ENCODE measurements at places on chromosomes 2 and 18.

GRCh38 chr2:29322011-29322410, 206.8 kb downstream of the CLIP4 start:
- no peak for DNase-seq

DNA sequence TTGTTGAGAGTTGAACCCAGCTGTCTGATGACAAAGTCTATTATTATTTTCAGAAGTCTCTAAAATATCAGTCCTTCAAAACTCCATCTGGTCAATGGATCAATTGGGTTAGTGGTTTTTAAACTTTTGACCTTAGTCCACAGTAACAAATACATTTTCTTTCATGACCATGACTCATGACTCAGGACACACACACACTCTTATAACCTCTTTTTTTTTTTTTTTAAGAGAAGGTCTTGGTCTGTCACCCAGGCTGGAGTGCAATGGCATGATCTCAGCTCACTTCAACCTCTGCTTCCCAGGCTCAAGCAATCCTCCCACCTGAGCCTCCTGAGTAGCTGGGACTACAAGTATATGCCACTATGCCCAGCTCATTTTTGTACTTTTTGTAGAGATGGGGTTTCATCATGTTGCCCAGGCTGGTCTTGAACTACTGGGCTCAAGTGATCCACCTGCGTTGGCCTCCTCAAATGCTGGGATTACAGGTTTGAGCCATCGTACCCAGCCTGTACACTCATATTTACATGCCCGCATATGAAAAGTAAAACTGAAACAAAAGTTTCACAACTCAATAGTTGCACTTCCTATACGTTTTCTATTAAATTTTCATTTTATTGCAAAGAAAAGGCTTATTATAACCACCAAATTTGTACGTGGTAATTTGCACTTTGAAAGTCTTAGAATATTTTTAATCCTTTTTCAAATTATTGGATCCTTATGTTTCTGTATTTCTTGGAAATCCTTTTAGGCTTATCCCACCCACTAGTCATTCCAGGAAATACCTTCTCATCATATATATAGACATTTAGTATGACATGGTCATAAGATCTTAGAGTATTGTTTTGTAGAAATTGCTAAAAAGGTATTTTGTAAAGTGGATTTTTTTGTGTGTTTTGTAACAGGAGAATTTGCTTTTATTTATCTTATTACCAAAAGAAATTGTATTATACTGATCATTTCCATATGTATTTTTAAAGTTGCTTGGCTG, 199.0 kb downstream of the LPIN1 start:
- no peak for DNase-seq

DNA sequence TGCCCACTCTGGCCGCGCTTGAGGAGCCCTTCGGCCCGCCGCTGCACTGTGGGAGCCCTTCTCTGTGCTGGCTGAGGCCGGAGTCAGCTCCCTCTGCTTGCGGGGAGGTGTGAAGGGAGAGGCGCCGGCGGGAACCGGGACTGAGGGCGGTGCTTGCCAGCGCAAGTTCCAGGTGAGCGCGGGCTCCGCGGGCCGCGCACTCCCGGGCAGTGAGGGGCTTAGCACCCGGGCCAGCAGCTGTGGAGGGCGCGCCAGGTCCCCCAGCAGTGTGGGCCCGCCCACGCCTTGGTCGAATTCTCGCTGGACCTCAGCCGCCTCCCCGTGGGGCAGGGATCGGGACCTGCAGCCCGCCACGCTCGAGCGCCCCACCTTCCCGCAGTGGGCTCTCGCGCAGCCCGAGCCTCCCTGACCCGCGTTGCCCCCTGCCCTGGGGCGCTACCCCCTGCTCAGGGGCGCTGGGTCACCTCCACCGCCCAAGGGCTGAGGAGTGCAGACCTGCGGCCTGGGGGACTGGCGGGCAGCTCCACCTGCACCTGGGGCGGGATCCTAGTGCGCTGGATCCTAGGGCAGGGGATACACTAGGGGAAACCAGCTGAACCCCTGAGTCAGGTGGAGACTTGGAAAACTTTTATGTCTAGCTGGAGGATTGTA, 97.3 kb downstream of the CD8B2 start:
- DNase-seq, result no peak

DNA sequence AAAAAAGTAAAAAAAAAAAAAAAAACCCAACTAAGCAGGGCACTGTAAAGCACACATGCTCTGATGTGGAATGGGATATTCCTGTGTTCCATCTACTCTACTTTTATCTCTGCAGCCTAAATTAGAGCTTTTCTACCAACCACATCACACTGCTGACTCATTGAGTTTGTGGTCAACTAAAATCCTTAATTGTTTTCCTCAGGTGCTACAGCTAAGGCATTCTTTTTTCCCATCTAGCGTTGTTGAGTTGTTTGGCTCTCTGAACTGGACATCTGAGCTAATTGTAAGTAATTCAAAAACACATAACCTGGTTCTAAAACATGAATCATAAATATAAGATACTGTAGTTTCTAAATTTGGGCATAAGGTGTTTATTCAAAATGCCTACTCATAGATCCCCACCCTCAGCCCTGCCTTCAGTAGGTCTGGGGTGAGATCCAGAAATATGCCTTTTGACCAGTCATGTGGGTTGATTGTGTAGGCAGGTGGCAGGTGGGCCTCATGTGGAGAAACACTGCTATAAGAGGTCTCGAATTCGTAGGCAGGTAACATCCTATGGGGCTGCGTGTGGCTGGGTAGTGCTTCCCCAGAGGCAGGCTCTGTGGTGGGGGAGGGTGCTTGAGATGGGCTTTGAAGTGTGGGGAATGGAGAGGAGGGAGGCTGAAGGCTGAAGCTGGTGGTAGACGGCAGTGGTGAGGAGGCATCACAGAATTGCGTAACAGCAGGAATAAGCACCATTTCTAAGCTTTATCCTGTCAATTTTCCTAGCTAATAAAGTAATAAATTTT, 27.2 kb downstream of the ANKRD29 start:
- no peak for DNase-seq

DNA sequence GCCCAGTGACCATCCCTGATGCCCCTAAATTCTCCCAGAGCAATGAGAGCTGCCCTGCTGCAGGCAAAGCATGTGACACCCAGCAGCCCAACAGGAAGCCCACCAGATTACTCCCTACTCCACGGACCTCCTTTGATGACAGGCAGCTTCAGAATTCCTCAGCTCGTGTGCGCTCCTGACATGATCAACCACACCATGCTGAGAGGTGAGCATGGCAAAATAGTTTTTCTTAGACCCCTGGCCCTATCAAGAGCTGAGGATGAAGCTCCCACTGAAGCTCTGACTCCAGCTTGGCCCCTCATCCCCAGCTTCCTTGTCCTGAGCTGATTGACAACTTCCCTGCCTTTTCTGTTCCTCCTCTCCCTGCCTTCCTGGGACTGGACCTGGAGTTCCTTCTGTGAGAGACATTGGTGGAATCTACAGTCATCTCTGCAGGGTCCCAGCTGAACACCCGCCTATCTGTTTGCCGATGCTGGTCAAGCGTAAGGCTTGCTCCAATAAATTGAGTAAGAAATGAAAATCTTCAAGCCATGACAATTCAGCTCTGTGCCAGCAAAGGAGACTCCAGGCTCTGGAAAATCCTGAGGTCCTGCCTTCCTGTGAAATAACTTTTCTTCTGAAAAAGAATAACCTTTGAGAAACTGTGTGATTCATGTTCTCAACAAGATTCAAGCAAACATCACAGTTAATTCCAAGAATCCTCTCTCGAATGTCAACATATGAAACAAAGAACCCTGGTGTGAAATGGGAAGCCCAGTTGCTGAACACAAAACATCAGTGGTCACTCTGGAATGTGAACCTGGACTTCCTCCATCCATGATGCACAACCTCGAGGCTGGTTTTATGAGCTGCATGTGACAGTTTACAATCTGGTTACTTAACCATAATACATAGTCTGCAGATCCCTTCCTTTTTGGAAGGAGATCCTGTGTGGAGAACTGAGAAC, 201.1 kb downstream of the SPP2 start:
- no peak for DNase-seq

GRCh38 chr2:23541503-23542229, 156.7 kb downstream of the KLHL29 start:
- no peak for DNase-seq

DNA sequence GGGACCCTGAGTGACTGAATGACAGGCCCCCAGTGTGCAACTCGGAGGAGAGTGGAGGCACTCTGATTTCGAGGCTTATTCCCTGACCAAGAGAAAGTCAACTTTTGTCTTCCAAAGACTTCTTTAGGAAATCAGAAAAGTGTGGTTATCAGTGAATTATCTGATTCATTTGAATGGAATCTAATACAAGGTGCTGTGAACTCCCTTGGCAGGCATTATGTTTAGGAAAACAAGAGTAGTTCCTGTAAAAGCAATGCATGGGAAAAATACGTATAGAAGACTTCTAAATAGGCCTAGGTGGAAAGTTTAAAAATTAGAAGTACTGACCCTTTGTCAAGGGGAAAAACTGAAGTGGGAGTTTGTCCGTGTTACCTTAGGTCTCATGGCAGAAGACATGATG, 269.4 kb downstream of the GBX2 start:
- DNase-seq, result no peak

DNA sequence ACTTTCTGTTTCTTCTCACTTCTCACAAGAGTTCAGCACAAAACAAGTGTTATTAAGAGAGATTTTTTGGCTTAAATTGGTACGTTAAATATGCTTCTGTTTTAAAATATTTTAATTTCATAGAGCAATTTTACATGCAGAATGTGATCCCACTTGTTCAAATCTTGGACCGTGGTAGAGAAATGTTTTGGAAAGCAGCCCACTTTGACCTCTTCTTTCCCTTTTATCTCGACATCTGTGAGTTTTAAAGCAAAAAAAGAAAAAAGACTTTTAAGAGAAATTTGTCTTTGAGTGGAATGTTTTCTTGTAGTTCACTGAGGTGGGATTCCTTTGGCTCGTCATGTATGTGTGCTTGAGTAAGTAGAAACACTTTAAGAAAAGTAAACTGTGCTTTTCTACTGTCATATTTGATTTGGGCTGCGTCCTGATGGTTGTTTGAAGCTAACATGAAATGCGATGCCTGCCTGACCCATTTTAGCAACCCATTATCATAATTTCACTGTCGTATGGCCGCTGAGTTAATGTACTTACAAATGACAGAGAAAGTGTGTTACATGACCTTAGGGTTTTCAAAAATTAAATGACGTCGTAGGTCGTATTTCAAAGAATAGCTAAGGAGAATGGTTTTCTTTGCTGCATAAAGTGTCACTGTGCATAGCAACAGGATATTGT, 54.5 kb downstream of the TSHZ1 start:
- DNase-seq, result no peak

- DNase-seq, result no peak
Observed at GRCh38 chr18:24539866-24540617, 79.6 kb downstream of the HRH4 start.

DNA sequence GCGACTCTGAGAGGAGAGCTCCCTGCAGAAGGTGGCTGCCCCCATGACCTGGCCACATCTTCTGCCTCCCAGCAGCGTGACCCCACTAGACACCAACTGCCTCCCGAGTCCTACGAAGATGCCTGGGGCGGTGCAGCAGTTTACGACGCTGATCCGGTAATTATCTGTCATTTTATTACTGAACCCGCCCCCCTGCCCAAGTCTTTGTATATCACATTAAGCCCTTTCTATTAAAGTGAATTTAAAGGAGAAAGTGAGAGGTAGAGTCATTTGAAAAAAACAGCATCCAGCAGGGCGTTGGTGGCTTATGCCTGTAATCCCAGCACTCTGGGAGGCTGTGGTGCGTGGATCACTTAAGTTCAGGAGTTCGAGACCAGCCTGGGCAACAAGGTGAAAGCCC, 33.4 kb downstream of the ABCG8 start:
- DNase-seq, result no peak

All from RWPE2 (cell line).